Sigmoid colon (tissue), 7 donors: ENCODE measurements at places on chromosomes 16 and 17. TPM values are rescaled to one million over a fixed set of nuclear protein-coding genes. Genes with fewer than 3 reads are reported as not detected.

Gene TEKT5
- not detected for total RNA-seq

Gene C16orf95
- total RNA-seq = not detected

Gene ARL5C
- total RNA-seq = not detected

Gene NHLRC4
- total RNA-seq = 1.8 TPM

Gene KRT25
- total RNA-seq = not detected

Gene SCARF1
- total RNA-seq = 5.4 TPM

Gene CDK12
- 34.6 TPM for total RNA-seq

Gene GP1BA
- not detected for total RNA-seq

Gene C1QTNF8
- not detected for total RNA-seq

Gene AOC3
- total RNA-seq = 58.1 TPM

Gene GLIS2
- 6.1 TPM for total RNA-seq

Gene CTF1
- total RNA-seq = 5.0 TPM

Gene ENGASE
- 14.4 TPM for total RNA-seq

Gene WNT9B
- not detected for total RNA-seq

Gene NDUFAF8
- 52.4 TPM for total RNA-seq

Gene GRAP
- 2.8 TPM for total RNA-seq

Gene GPRC5C
- 13.0 TPM for total RNA-seq

Gene OTOP2
- not detected for total RNA-seq

Gene CPHXL2
- total RNA-seq = not detected

Gene CA7
- total RNA-seq = not detected

Gene IRF8
- total RNA-seq = 3.5 TPM

Gene EVPLL
- total RNA-seq = not detected

Gene C1QL1
- total RNA-seq = 0.99 TPM

Gene HSPB9
- total RNA-seq = 0.83 TPM

Gene TGFB1I1
- total RNA-seq = 124 TPM

Gene SPN
- total RNA-seq = 0.28 TPM

Gene LLGL1
- total RNA-seq = 17.1 TPM

Gene KRTAP17-1
- not detected for total RNA-seq

Gene RPL27
- total RNA-seq = 1,576 TPM

Gene TPPP3
- total RNA-seq = 27.4 TPM

Gene KCNH4
- total RNA-seq = not detected

Gene KRTAP3-1
- total RNA-seq = not detected

Gene TRPV3
- 0.14 TPM for total RNA-seq

Gene SYNGR3
- total RNA-seq = 8.3 TPM

Gene SAMD14
- 0.54 TPM for total RNA-seq

Gene ADAM11
- total RNA-seq = 3.3 TPM

Gene NACA2
- total RNA-seq = not detected

Gene VWA3A
- not detected for total RNA-seq

Gene DHRS7C
- total RNA-seq = not detected

Gene PTX4
- not detected for total RNA-seq

Gene DLX3
- total RNA-seq = not detected

Gene EFCAB3
- not detected for total RNA-seq
